Activated T-helper 1 cell treated with Interleukin-2 at 50 U/mL for 16 hours (primary cell): ENCODE measurements at places on chromosomes 1 and 21.

DNA sequence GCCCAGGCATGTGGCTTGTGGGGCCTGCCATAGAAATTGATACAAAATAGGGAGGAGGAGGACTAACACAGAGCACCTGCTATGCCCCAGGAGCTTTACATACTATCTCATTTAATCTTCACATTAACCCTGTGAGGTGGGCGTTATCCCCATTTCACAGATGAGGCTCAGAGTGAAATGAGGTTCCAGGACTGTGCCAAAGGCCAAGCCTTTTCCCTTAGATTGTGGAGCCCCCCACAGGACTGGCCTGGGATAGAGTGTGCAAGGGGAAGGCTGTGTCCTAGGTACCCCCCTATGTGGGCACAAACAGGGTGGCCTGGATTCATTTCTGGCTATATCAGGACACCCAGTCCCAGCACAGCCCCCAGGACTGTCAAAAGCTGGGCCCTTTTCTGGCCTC, 2.2 kb upstream of the DDOST start:
- no peak for DNase-seq

DNA sequence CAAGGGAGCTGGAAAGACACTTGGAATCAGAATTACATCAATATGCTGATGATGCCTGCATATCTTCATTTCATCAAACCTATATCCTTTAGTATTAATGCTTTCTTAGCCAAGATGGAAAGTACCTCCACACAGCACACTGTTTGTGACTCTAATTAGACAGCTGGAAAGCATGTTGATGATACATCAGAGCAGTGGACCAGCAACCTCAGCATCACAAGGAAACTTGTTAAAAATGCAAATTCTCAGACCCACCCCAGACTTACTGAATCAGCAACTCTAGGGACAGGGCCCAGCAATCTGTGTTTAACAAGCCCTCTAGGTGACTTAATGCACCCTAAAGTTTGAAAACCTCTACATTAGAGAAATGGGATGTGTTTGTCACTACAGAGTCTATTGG, 332.1 kb downstream of the DPYD start:
- no peak for DNase-seq

GRCh38 chr1:168167806-168168205, 11.0 kb upstream of the TIPRL start:
- DNase-seq: no peak

- DNase-seq: no peak
Measured at GRCh38 chr1:168518201-168518689, 25.6 kb downstream of the XCL2 start.

DNA sequence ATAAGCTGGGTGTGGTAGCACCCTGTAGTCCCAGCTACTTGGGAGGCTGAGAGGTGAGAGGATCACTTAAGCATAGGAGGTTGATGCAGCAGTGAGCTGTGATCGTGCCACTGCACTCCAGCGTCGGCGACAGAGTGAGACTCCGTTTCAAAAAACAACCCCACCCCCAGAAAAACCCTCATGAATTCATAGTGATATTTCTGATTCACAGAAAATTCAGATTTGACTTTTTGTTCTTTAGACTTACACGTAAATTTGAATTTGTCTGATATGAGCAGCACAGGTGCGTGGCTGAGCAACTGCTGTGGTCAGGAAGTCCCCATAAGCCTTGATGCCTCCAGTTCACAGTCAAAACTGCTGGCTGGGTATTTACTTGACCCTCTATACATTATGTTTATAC, 10.0 kb upstream of the MORC3 start:
- no peak for DNase-seq

GRCh38 chr1:230948301-230948700, 30.4 kb downstream of the TTC13 start:
- DNase-seq: no peak

DNA sequence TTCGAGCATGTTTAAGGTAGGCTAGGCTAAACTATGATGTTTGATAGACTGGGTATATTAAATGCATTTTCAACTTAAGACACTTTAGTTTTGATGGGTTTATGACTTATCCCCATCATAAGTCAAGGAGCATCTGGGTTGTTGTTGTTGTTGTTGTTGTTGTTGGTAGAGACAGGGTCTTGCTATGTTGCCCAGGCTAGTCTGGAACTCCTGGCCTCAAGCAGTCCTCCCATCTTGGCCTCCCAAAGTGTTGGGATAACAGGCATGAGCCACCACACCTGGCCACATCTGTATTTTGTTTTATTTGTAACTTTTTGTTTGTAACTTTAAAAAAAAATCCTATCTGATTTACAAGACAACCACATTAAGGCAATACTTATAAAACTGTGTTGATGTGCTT, 17.5 kb downstream of the DBT start:
- no peak for DNase-seq

- DNase-seq: no peak
Measured at GRCh38 chr1:160859166-160859565, 3.5 kb downstream of the CD244 start.

DNA sequence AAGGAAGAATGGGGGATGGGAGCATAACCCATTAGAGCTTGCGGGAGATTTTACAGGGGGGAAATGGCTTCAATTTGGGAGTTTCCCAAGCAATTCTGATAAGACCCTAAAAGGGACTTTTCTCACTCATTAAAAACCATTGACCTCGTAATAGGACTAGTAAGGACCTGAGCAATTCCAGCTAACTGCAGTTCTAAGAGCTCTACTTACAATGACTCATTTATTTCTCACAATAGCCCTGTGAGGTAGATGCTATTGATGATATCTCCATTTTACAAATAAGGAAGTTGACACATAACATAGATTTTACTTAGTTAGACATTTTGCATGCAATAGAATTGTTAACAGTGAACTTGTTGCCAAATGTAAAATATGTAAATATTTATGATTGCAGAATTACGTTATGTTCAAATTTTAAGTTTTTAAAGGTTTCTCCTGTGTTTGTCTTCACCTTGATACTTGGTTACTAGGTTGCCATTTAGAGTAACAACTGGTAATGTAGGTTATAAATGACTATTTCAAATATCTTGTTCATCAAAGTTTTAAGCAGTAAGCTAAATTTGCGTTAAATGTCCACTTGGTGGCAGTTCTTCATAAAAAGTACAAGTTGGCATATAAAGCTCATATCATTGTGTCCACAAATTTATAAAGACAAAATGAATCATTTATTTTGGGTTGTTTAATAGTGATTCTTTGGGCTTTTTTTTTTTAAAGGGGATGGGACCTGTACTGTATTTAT, 182.0 kb downstream of the PLA2G4A start:
- DNase-seq: no peak

DNA sequence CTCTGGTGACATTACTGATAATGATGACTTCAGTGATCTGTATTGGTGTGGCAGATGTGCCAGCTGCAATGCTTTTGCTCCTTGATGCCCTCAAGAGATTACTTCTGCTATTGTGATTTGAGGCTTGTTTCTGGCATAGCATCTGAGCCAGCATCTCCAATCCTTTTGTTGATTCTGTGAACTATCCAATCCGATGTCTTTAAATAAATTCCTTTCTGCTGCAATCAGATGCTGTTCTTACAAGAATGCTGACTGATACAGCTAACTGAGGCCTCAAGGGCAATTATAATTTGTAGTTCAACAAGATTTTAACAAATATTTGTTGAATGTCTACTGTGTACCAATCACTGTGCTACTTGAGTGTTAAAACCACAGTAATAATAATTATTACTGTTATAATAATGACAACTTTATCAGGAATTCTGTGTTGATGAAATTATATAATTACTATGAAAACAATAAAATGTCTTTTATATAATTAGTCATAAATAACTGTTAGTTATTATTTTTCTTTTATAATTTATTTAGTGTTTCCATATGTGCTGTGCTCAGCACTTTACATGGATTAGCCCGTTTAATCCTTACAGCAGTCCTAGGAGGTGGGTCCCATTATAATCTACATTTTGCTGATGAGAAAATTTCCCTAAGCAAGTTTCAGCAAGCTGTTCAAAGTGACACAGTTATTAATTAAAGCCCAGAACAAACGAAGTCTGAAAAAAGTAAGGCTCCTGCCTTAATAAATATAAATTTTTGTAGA, 308.2 kb downstream of the BRINP3 start:
- no peak for DNase-seq

GRCh38 chr1:10939654-10940450, 72.6 kb upstream of the TARDBP start:
- no peak for DNase-seq

- no peak for DNase-seq
Measured at GRCh38 chr1:47334765-47335435, 1.3 kb downstream of the CMPK1 start.

DNA sequence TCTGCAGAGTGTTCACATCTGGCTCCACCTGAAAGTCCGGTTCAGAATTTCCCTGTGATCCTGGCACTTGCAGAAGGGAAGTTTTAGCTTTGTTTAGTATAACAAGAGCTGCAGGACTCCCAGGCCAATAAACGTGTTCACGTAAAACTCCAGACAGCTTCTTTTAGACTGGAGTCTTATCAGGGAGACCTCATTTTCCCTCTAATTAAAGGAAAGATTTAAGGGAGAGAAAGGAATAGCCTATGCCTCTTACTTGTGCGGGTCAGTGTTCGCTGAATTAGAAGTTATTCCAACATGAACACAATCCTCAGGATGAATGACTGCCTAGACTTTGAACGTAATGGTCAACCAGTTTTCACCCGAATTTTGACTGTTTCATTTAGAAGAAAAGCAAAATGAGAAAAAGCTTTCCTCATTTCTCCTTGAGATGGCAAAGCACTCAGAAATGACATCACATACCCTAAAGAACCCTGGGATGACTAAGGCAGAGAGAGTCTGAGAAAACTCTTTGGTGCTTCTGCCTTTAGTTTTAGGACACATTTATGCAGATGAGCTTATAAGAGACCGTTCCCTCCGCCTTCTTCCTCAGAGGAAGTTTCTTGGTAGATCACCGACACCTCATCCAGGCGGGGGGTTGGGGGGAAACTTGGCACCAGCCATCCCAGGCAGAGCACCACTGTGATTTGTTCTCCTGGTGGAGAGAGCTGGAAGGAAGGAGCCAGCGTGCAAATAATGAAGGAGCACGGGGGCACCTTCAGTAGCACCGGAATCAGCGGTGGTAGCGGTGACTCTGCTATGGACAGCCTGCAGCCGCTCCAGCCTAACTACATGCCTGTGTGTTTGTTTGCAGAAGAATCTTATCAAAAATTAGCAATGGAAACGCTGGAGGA, 202.1 kb upstream of the SGIP1 start:
- no peak for DNase-seq

GRCh38 chr1:186202271-186202764, 172.7 kb downstream of the TPR start:
- no peak for DNase-seq

- no peak for DNase-seq
Measured at GRCh38 chr1:110215621-110216515, 5.8 kb downstream of the KCNC4 start.

DNA sequence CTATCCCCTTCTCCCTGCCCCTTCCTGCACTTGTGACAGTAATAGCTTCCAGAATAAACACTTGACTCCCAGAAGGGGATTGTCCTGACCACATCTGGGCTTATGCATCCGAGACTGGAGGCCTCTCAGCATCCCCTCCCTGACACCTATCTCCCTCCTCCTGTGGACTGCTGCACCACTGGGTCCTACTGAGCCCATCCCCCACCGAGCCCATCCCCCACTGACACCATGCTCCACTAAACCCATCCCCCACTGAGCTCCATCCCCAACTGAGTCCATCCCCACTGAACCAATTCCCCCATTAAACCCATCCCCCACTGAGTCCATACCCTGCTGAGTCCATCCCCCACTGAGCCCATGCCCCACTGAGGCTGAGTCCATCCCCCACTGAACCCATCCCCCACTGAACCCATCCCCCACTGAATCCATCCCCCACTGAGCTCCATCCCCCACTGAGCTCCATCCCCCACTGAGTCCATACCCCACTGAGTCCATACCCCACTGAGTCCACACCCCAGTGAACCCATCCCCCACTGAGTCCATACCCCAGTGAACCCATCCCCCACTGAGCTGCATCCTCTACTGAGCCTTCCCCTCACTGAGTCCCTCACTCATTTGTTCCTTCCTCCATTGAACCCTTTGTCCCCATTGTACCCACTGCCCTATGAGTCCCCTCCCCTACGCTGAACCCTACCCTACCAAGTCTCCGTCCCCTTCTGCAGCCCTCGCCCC, 5.6 kb downstream of the PDZK1IP1 start:
- no peak for DNase-seq

- no peak for DNase-seq
Measured at GRCh38 chr1:42851960-42852607, 5.7 kb downstream of the ZNF691 start.

DNA sequence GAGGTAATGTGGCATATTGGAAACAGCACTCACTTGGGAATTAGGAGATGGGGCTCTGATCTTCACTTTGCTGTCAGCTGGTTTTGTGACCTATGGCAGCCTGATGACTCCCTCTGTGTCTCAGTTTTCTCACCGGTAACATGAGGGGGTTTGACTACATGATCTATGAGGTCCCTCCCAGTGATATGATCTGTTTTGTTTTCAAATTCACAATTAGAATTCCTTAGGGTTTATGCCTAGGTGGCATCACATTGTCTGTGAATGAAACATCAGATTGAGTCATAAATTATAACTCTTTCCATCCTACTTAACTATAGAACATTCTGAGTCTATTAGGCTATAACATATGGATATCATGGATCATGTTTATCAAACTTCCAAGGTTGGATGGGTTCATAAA, 386.6 kb downstream of the PTBP2 start:
- no peak for DNase-seq

DNA sequence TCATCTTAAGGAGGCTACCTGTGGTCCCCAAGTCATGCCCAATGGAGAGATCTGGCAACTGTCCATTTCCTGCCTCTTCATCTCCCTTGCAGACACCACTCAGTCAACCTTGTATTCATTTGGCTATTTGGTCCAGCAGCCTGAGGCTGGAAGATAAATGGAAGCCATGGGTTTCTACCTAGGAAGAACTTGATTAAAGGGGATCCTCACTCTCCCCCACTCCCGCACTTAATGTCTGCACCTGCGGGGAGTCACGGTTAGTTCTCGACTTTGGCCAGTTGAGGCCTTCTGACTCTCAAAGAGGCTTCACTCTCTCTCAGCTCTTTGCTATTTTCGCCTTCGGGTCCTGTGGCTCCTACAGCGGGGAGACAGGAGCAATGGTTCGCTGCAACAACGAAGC, 8.4 kb upstream of the ATXN7L2 start:
- no peak for DNase-seq
